NCI-H526 (cell line): ENCODE measurements at places on chromosomes 16 and 17.
A peak's percentile ranks its signal among the peaks of the same experiment; 100 is the strongest.

DNA sequence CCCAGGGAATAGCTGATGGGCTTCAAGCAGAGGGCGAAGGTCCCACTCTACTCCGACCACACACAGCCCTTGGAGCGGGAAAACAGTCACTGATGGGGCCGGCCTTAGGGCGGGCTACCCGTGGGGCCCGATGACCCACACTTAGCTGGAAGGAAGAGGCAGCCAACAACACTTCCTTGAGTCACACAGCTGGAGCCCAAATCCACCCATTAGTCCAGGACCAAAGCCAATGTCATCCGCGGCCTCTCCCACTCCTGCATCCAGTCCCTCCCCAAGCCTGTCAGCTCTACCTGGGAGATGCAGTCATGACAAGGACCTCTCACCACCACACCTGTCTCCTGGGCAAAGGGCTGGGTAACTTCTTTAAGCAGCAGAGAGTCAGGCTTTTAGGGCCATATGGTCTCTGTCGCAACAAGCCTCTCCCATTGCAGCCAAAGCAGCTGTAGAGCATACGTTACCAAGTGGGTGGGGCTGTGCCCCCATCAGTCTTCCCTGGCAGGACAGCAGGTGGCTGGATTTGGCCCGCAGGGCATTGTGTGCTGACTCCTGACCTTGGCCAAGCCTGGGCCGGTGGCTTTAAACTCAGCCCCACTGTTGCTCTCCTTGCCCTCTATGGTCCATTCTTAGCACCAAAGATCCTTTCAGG is 110.7 kb downstream of the SOCS1 start:
- no peak for DNase-seq

DNA sequence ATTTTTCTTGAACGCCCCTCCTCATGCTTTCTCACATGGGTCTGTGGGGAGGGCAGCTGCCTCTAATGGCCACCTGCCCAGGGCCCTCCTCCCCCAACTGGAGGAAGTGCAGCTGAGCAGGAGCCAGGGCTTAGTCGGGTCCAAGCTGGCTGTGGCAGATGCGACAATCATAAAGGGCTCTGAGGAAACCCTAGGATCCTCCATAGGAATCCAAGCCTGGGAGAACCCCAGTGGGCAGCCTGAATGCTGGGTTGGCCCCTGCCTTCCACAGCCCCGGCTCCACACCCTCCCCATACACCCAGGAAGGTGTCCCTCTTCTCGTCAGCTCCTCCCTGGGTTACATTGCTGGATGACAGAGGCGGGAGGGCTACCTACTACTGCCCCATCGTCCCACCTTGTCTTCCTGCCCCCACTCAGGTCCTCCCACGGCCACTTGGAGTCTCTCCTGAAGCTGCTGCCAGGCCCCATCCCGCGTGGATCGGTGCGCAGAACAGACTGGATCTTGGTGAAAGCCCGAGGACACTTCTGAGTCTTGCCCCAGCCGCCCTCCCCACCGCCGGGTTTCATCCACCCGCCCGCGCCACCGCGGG is 15.6 kb upstream of the CBFB start:
- peak; percentile 36 for DNase-seq

DNA sequence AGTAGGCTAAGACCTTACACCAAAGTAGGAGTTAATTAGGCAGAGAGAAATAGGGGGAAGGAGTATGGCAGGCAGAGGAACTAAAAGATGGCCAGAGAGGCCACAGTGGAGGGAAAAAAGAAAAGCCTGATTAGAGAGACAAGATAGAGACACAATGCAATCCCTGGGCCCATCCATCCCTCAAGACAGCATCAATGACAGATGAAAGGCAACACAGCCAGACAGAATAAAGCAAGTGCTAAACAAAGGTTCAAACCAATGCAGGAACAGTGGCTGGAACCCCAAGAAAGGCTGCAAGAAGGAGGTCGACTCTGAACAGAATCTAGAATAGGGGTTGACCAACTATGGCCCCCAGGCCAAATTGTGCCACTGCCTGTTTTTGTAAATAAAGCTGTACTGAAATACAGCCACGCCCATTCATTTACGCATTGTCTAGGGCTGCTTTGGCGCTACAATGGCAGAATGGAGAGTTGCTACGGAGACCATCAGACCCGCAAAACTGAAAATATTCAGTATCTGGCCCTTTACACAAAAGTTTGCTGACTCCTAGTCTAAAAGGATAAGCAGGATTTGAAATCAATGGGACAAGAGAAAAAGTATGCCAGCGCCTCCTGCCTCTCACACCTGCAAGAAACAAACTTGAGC is 473.3 kb upstream of the PSMD7 start:
- DNase-seq = no peak

- no peak for DNase-seq
Measured at GRCh38 chr16:4570688-4571321, 14.7 kb downstream of the C16orf96 start.

GRCh38 chr17:78345791-78346494 is 13.9 kb downstream of the SOCS3 start:
- no peak for DNase-seq

DNA sequence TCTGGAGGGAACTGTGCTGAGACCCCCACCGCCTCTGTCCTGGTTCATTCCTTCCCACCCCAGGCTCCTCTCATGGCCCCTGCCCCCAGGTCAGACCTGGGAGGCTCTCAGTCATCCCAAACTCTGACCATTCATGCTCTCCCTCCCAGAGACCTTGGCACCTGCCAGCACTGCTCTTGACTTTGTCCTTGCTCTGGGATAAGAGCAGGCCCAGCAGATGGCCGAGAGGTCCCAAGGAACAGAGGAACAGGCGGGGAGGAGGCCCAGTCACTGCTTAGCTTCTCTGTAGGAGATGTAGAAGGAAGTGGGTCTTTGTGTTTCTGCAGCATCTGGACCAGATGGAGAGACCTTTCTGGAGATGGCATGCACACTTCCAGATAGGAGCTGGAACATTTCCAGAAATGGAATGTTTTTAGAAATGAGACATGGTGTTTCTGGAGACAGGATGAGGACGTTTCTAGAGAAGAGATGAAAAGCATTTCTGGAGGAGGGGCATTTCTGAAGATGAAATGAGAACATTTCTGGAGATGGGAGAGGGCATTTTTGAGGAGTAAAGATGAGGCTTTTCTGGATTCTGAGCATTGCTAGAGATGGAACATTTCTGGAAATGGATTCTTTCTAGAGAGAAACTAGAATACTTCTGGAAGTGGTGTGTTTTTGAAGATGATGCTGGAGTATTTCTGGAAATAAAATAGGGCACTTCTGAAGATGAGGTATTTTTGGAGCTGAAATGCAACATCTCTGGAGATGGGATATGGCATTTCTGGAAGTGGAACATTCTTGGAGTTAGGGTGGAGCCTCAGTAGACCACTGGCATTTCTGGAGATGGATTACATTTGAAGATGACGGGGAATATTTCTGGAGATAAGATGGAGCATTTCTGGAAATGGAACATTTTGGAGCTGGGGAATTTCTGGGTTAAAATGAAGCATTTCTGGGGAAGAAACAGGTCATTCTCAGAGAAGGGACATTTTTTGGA is 55.2 kb downstream of the RAI1 start:
- no peak for DNase-seq
